ENCODE measurements at places on chromosomes 6 and 20.

GRCh38 chr20:13291157-13291556 lies 70.1 kb downstream of the ISM1 start:
- no peak for DNase-seq

DNA sequence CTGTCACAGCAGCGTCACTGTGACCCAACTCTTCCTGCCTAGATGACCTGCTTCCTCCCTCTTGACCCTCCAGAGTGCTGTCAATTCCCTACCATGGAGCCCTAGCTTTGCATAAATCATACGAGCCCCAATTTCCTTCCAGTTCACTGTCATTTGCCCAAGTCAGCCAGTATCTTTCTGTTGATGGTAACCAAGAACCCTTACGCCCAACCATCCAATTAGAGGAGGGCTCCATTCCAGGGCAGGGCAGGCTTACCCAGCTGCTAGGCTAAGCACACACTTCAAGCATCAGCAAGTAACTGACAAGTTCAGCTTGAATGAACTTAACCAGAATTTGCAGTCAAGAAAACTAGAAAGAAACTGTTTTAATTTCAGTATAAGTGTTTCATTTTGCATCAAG lies 25.7 kb downstream of the WFDC3 start:
- DNase-seq = no peak

DNA sequence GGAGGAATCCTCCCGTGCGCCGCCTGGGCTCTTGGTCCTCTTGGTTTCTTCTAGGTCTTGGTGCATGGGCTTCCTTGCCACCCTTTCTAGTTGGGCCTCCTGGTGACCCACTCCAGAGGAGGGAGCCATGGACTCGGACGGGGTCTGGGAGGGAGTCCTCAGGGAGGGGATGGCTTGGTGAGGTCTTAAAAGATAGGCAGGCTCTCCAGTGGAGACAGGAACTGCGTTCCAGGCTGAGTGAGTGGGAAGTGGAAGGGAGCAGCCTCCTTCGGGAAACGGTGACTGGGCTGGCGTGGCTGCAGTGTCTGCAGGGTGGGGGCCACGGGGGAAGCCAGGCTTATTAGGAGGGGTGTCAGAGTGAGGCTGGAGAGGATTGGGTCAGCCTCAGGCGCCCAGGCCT lies 152.8 kb downstream of the GRM4 start:
- no peak for DNase-seq

- DNase-seq = no peak
Measured at GRCh38 chr6:110173506-110174132, 5.9 kb downstream of the WASF1 start.

GRCh38 chr6:130466748-130467061 lies 100.9 kb downstream of the TMEM200A start:
- DNase-seq = no peak

DNA sequence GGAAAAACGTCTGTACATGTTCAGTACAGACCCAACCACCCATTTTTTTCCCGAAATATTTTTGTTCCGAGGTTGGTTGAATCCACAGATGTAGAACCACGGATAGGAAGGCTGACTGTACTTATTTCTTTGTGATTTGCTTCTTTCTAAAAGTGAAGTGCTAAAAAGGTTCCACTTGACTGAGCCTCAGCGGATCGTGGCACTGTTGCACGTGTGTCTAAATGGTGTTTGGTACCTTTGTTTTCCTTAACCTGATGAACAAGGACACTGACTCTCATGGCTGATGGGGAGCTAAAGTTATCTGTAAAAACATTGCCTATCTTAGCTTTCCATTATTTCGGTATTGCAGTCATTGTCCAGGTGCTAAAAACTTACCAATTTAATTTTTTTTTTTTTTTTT lies 6.2 kb downstream of the BPHL start:
- DNase-seq = no peak

DNA sequence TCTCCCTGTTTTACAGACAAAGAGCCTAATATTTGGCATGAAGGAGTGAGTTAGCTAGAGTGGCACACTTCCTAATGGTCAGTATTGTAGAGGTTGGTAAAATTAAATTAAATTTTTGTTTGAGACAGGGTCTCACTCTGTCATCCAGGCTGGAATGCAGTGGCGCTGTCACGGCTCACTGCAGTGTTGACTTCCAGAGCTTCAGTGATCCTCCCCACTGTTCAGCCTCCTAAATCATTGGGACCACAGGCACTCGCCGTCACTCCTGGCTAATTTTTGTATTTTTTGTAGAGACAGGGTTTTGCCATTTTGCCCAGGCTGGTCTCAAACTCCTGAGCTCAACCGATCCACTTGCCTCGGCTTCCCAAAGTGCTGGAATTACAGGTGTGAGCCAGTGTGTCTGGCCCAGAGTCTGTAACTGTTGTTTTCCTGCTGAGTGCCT lies 70.9 kb downstream of the SCAND1 start:
- no peak for DNase-seq

GRCh38 chr6:122610690-122611455 lies 668 bp downstream of the PKIB start:
- no peak for DNase-seq

DNA sequence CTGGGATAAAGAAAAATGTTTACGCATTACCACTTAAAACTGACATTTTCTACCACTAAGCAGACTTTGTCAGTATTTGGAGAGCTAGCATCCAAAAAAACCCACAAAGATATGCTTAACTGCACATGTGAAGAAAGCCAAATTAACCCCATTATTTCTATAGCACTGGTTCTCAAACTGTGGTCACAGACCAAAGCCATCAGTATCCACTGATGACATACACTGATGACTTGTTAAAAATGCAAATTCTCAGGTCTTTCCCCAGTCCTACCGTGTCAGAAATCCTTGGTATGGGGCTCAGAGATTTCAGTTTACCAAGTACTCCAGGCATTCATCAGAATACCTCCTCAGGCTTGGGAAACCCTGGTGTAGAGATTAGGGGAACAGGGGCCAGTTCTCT lies 230.2 kb downstream of the PTPRK start:
- DNase-seq = no peak

DNA sequence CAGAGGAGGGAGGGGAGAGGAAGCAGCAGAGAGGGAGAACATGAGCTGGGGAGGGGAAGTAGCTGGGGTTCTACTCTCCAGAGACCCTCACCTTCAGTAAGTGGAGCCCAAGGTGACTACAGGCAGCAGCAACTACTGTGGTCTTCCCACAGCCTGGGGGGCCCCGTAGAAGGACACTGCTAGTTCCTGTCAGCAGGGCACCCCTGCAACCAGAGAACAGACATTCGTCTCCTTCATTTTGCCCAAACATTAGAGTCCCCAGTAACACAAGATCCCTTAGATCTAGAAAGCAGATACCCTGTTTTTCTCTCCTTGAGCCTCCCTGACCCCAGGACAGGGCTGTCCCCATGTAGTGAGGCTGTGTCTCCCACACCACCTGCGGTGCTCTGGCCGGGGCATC lies 8.2 kb downstream of the GNMT start:
- DNase-seq = no peak
